Chondrocyte (in vitro differentiated cells): ENCODE measurements at places on chromosomes 6 and 20.

DNA sequence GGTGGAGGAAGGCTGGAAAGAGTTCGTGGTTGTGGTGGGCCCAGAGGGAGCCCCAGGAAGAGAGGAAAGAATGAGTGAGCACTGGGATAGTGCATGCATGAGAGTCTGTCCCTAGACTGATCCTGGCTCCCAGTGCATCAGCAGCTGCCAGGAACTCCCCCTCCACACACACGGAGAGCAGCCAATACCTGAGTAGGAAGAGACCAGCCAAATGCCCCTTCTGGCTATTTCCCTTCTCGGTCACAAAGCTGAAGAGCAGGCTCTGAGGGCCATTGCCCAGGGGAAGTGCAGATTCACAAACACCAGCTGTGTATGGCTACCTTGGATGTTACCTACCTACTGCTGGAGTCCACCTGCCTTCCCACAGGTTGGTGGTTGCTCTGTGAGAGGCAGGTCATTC, 45.1 kb downstream of the GABRR2 start:
- DNase-seq = no peak

DNA sequence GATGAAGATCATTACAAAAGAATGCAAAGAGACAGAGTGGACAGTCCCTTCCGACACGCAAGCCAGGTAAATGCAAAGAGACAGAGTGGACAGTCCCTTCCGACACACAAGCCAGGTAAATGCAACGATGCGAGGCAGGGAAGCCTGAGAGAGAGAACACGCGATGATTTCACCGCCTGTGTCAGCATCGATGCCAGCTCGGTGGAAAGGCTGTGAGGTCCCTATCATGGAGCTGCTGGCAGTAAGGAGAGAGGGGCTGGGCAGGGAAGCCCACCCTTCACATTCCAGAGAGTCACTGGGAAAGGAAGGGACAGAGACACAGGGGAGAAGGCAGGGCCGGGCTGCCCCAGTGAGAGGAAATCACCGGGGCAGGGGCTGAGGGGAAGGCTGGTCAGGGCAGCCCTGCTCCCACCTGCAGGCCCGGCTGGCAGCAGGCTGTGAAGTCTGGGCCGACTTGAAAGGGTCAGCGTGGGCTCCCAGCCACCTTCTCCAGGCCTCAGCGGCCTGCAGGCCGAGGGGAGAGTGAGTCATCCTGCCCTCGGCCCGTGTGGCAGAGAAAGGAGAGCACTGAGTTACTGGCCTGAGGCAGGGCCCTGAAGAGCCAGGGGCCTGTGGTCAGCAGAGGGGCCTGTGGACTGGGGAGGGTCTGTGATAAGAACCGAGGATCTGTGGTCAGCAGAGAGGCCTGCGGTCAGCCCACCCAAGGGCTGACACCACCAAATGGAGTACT, 80.4 kb downstream of the DACT2 start:
- DNase-seq = no peak

DNA sequence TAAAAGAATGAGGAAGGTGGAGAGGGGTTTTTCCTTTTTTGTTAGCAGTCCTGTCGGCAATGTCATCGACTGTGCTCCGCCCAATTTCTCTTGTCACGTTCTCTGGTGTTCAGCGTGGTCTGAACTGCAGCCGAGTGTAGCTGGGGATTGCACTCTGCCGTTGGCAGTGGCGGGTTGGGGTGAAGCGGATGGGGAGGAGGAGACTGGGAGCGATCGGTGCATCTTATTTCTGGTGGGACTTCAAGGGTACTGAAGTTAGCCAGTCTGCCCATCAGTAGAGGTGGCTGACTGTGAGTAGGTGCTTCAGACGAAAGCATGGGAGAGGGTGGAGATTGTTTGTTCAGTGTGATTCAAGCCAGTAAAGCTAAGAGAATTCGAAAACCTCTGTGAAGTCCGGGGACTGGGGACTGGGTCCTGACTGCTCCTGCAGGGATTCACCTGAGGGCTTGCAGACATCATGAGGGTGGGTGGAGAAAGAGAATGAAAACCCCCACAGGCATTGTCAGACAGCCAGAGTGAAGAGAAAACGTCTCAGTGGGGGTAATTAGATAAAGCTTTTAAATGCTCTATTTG, 5.1 kb downstream of the RREB1 start:
- DNase-seq = no peak

GRCh38 chr20:43514648-43514999, 7.1 kb downstream of the L3MBTL1 start:
- DNase-seq = no peak

- no peak for DNase-seq
These were observed 483 bp downstream of the NCOA6 start for GRCh38 chr20:34824806-34825529.

DNA sequence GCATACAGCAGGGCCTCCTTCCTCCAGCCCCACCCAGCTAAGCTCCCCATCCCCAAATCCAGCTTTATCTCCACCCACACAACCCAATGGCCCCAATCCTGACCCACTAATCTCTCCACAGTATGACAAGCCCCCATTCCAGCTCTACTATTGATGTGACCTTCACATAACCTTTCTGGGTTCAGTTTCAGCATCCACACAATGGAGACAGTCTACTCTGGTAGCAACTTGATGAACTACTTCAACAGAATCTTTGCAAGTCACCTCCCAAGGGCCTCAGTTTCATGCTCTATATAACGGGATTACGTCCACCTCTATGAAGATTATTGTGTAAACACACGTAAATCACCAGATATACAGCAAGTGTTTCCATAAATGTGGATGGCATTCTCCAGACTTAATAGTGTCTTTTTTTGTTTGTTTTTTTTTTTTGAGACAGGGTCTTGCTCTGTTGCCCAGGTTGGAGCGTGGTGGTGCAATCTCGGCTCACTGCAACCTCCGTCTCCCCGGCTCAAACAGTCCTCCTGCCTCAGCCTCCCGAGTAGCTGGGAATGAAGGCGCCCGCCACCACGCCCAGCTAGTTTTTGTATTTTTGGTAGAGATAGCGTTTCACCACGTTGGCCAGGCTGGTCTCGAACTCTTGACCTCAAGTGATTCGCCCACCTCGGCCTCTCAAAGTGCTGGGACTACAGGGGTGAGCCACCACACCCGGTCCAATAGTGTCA, 1.4 kb downstream of the AHCY start:
- DNase-seq = no peak

DNA sequence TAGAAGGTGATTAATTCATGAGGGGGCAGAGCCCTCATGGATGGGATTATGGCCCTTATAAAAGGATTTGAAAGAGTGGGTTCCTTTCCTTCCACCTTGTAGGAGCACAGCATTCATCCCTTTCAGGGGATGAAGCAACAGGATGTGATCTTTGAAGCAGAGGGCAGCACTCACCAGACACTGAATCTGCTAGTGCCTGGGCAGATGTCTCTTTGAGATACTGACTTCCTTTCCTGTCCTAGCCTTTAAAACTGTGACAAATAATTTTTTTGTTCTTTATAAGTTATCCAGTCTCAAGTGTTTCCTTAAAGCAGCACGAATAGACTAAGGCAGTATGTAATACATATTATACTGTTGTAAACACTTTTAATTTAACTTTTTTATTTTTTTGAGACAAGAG, 538.6 kb upstream of the RNF217 start:
- DNase-seq = no peak

DNA sequence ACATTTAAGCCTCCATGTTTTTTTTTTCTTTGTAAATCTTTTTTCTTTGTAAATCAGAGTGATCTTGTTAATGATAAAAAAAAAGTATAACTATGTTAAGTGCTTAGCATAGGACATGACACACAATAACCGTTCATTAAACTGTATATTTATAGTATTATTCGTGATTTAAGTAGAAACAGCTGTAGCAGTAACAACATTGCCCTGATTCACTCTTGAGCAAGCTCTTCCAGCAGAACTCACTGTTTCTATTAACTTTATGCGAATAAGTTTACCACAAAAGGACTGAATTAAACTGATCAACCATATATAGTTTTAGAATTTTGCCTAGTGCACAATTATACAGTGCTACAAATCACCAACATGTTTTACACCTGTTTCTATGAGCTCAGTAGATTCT, 1338.0 kb upstream of the EYS start:
- no peak for DNase-seq

- DNase-seq = no peak
These were observed 83.7 kb downstream of the FYN start for GRCh38 chr6:111789598-111789997.

- DNase-seq = no peak
These were observed 24.9 kb upstream of the FUCA2 start for GRCh38 chr6:143536461-143536865.

DNA sequence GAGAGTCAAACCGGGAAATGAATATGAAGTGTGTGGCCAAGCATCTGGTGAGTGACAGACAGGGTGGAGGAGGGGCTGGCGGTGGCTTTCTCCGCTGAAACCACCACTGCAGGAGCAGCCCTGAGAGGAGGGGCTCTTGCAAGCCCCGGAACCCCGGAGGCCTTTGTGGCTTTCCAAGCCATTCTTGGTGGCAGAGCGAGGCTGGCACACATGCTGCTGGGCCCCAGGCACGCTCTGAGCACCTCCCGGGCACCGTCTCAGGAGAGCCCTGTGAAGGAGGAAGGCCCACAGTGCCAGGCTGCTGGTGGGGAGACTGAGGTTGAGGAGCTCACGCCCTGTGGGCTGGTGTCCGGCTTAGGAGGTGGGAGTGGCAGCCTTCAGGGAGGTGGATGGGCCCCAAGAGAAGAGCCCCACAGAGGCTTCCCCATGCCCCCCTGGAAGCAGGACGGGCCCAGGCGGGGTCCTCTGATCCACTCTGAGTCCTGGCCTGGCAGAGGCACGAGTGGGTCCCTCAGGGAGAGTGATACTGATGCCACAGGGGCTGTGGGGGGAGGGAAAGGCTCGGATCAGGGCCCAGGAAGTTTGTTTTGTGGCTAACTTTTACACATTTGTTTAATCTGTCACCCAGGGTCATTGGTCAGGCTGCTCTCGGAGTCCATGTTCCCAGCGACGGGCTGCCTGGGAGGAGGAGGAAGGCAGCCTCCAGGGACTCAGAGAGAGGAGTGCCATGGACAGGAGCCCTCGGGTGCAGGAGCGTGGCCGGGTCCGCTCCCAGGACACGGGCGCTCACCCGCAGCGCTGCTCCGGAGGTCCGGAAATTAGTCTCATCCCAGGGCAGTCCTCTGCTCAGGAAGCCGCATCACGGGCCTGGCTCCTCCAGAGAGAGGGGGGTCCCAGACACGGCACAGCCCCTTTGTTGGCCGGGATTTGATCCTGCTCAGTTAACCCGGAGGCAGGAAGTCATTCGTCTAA, 170.7 kb downstream of the ERMARD start:
- peak; percentile 80 for DNase-seq

DNA sequence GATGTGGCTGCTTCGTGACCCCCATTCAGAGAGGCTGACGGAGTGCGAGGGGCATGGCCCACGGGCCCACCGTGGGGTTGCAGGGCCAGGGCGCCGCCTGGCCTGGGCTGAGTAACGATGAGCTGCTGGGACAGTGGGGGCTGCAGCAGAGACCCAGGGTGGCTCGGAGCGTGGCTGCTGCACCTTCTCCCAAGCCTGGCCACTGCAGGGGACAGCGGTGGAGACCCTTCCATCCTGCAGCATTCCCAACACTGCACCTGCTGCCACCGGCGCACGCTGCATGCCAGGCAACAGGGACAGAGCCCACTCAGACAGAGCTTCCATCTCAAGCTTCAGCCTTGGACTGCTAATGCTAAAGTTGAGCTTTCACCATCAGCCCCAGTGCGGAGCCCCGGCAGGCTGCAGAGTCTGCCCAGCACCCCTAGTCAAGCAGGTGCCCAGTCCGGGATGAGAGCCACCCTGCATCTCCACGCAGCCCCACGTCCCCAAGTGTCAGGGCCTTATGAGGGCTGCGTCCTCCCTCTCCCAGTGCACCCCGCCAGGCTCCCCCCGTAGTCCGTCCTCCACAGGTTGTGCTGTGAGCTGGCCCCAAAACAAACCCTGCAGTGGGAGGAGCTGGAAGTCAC, 89.4 kb upstream of the AFDN start:
- DNase-seq = peak; percentile 87

- no peak for DNase-seq
These were observed 396.0 kb upstream of the ADGRB3 start for GRCh38 chr6:68239034-68239433.

DNA sequence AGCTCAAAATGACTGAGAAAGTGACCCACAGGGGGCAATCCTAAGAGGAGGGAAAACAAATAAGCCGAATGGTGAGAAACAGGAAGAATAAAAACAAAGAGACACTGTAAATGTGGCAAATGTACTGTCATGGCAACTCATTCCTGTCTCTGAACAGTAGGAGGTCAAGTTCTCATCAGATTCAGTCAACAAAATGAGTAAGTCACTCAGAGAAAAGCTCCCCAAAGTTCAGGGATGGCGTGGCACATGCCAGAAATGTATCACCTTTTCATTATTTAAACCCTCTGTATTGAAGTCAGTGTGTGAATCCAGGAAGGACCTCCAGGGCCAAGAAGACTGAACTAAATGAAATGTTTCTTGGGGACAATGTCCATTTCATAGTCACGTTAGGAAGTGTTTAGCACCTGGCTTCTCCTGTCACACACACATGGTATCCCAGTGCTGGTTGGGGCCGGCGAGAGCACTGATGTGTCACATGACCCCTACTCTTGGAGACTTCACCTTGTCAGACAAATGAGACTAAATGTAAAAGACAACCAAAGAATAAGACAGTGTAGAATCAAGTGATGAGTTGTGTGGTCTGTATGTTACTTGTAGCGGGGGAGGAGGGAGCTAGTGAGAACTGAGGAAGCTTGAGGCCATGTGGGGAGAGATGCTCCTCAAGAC, 20.7 kb downstream of the CNR1 start:
- no peak for DNase-seq

GRCh38 chr20:41622584-41622983, 4.4 kb upstream of the CHD6 start:
- DNase-seq = no peak

DNA sequence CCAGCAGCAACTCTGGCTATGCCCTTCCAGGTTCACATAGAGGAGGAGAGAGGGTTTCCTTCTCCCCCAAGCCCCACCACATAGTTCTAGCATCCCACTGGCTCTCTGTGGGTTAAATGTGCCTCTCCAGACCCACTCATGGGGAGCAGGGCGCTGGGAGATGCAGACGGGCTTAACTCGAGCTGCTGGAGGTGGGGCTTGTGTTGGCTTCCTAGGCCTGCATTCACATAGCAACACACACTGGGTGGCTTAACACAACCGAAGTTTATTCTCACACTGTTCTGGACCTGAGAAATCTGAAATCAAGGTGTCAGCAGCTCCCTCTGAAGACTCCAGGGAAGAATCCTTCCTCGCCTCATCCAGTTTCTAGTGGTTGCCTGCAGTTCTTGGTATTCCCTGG, 33.6 kb downstream of the SLC2A10 start:
- no peak for DNase-seq

DNA sequence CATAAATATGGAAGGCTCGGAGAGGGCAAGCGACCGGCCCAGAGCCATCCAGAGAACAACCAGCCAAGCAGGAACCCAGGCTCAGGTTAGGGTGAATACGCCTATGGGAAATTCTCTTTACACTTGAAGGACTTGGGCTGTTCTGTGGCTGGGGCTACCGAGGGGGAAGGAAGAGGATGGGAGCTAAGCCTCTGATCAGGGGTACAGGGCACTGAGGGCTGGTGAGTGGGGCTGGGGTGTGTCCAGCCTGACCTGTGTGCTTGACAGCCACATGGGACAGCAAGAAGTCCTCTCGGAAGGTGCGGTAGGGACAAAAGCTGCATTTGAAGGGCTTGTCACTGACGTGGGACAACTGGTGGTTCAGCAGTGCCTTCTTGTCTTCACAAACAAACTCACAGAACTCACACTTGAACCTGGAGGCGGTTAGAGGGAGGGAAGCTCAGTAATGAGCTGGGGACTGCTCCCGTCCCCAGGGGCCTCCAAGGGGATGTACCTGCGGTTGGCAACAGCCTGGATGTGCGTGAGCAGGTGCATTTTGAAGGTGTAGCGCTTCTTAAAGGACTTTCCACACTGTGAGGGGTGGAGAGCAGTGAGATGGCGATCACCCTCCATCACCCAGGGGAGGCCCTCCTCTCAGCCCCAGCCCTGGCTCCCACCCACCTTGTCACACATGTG, 11.9 kb downstream of the ZNF335 start:
- peak; percentile 71 for DNase-seq
